ENCODE measurements at places on chromosomes 2 and 18.

DNA sequence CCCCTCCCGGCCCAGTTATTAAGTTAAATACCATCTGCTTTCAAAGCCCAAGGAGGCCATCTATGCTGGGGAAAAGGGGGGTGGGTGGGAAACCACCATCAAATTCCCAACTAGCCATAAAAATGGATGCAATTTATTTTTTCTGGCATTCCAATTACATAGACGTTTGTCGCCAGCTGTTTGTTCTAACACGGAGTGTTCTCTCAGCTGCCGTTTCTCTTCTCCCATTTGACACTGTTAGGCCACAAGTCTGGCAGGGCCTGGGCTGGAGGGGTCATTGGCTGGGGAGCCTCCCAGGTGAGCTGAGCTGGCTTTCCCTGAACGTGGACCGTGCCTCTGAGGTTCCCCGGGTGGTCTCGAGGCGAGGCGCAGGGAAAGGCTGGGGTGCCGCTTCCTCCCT, 16.6 kb downstream of the ATOH8 start:
- DNase-seq, result no peak

GRCh38 chr18:26637324-26637723, 89.0 kb upstream of the KCTD1 start:
- DNase-seq, result no peak

DNA sequence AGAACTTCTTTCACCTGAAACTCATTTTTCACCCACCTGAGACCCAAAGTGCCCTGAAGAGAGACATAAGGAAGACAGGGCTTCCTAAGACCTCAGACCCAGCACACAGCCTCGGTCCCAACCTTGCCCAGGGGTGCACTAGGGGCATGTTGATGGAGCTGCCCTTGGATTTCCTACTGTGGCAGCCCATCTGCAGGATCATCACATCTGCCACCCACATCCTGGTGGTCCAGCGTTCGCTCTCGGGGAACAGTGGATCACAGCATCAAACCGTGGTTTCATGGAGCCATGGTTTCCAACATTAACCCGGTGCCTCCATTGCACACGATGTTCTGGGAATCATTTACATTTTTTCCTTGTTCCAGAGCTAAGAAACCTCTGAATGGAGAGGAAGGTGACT, 186.4 kb downstream of the TFCP2L1 start:
- DNase-seq, result no peak

- DNase-seq, result peak; percentile 29
Measured at GRCh38 chr2:43877782-43878464, 39.2 kb downstream of the ABCG8 start.

DNA sequence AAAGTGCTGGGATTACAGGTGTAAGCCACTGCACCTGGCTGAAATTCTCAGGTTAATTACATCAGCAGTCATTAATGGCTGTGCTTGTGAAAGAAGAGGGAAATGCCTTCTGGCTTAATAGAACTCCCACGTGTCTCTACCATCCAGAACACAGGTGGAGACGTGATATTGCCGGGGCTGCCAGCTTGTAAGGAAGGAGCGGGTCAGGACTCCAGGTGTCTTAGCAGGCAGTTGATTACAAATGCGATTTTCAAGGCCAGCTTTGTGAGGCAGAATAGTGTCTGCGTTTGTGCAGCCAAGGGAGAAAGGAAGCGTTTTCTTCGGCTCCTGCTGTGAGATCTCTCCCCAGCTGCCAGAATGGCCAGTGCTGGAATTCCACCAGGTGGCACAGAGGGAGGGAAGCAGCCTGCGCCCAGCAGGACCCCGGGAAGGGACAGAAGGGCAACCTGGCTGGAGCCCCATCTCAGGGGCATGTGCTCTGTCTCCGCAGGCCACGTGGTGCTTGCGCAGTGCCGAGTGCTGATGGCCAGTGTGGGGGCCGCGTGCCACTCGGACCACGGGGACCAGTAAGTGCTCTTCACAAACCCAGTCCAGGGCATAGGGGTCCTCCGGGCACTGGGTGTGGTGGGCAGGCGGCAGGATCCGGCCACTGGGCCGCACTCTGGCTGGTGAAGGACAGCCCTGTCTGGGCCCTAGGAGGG, 3.7 kb upstream of the ESPNL start:
- peak; percentile 23 for DNase-seq

DNA sequence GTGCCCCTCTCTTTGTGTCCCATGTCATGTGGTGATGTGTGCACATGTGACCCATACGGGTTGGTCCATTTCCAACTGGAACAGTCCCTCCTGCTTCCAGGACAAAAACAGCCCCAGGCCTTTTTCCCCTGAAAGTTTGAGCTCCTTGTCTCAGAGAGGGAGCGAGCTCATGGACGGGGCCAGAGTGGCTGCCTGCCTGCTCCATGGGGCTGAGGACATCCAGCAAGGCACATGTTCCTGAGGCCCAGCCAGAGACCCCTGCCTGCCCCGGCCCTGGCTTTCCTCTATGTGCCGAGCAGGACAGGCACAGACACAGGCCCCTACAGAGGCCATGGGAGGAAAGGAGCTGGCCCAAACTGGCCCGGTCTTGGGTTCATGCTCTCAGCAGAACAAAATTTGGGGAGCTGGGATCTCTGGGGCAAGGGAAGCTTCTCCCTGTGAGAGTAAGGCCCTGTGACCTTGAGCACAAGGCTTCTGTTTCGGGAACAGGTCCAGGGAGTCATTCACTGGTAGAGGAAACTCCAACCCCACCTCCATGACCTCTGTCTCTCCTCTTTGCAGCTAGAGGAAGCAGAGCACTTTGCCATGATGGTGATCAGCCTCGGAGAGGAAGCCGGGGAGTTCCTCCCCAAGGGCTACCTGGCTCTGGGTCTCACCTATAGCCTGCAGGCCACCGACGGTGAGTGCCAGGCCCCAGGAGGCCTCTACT, 105.8 kb upstream of the MCFD2 start:
- DNase-seq, result no peak

DNA sequence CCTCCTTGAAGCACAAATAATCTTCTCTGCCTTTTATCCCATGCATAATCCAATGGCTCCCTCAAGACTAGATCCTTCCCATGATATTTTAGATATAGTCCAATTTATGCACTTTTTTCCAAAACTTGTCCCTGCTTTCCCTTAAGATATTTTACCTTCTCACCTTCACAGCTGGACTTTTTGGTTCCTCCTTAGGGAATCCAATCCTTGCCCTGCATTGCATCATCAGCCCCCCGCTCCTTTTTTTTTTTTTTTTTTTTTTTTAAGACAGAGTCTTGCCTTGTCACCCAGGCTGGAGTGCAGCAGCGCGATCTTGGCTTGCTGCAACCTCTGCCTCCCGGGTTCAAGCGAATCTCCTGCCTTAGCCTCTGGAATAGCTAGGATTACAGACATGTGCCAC, 250.6 kb downstream of the DOK6 start:
- no peak for DNase-seq

- DNase-seq, result no peak
Measured at GRCh38 chr2:191790737-191791136, 56.2 kb downstream of the CAVIN2 start.

- no peak for DNase-seq
Measured at GRCh38 chr2:171688129-171688465, 828 bp downstream of the DYNC1I2 start.

GRCh38 chr18:78675231-78675630, 304.4 kb upstream of the SALL3 start:
- no peak for DNase-seq

DNA sequence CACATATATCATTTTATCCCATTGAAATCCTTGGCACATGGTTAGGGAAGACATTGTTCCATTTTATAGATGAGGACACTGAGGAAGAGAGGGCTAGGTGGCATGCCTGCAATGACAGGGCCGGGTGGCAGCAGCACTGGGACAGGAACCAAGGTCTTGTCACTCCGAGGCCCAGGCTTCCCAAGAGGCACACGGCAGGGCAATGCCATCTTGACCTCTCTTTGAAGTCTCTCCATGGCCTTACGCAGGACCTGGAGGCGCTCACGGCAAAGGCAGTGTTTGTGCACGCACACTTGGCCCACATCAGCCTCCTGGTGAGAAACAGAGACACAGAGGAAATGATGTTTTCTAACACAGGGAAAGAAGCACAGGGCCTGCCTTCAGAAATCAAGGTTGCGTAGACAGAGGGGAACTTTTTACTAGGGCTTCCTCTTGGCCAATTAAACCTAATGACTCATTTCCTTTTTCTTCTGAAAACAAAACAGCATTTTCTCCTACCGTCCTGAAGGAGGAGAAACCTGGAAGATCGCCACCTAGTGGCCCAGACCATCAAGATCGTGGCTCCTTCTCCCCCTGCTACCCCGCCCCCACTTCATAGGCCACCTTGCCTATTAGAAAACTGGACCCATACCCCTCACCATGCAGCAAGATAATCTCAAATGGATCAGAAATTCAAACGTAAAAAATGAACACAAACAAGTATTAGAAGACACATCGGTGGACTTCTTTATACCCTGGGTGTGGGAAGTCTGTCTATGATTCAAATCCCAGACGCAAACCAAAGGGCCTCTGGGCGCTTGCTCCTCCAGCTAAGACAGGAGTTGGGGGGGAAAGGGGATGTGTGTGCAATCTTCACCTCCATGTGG, 74.6 kb upstream of the SP3 start:
- peak; percentile 90 for DNase-seq

GRCh38 chr2:205908212-205909183, 177.5 kb downstream of the INO80D start:
- no peak for DNase-seq

DNA sequence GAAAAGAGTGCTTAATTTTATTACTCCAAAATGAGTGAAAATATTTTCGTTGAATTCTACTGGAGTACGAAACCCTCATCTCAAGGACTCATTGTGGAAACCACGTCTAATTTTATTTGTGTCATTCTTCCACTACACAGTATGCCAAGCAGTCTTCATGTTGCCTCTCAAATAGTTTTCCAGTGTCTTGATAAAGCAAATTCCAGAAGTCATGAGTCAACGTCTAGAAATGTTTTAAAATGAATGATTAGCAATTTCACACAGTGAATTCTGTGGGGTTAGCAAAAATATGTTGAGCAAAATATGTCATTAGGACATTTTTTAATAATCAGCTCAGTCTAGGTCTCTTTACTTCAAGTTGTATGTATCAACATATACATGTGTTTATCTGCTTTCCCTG, 865.5 kb downstream of the DSC3 start:
- peak; percentile 14 for DNase-seq

- no peak for DNase-seq
Measured at GRCh38 chr2:235324324-235324723, 169.5 kb upstream of the AGAP1 start.

- peak; percentile 88 for DNase-seq
Measured at GRCh38 chr18:9731380-9731779, 23.3 kb downstream of the RAB31 start.

DNA sequence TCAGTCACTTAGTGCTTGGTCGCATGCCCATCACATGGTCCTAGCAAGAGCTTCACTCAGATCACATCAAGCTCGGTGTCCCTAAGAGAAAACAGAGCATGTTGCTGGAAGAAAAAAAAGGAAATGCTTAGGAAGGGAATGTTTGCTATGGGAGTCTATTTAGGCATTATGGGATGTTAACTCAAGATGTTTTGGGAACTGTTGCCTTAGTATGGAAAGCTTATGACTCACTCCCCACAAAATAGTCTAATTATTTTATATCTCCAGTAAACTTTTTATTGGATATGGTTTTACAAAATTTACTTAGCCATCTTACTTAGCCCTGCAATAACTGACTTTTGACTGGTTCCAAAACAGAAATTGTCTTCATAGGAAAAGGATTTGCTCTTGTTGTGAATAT, 439.5 kb upstream of the ZEB2 start:
- no peak for DNase-seq

DNA sequence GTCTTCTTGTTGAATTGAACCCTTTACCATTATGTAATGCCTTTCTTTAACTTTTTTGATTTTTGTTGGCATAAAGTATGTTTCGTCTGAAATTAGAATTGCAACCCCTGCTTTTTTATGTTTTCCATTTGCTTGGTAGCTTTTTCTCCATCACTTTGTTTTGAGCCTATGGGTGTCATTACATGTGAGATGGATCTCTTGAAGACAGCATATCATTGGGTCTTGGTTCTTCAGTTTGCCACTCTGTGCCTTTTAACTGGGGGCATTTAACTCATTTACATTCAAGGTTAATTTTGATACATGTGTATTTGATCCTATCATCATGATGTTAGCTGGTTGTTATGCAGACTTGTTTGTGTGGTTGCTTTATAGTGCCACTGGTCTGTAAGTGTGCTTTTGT, 489.4 kb upstream of the TNP1 start:
- DNase-seq, result no peak

- peak; percentile 99 for DNase-seq
Measured at GRCh38 chr18:36672437-36673344, 156.1 kb downstream of the TPGS2 start.

GRCh38 chr2:18605115-18605514, 15.7 kb upstream of the NT5C1B start:
- DNase-seq, result no peak

DNA sequence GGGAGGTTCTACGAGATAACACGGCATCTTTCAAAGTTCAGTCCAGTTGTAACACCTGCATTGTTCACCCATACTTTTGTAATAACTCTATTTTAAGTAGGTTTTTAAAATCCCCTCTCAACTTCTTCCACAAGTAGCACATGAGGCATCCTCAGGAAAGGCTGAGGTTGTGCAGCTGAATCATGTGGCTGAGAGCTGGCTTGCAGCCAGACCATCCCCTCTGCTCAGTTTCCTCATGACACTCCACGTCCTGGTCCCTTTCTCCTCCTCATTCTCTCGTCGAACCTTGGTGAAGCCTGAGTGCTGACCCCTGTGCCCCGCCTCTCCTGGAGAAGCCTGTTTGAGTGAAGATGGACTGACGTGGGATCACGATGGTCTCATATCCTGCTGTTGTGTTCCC, 42.5 kb downstream of the POU3F3 start:
- no peak for DNase-seq

DNA sequence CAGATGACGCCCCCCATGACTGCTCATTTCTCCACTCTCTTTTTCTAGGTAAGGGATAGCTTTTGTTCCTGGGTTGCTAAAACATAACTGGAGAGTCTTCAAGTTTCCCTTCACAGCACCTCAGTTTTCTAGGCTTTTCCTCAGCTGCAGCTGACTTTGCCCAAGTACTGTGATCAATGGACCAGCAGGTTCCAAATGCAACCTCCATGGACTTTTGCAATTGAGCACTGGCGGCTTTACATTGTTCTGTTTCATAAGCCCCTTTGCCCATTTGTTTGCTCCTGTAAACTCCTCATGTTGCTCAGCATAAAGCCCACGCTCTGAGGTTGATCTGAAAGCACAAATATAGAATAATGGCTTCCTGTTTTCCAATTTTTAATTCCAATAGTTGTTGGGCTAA, 291.6 kb downstream of the IRS1 start:
- no peak for DNase-seq

GRCh38 chr2:160492401-160493226, 993 bp downstream of the RBMS1 start:
- peak; percentile 67 for DNase-seq

DNA sequence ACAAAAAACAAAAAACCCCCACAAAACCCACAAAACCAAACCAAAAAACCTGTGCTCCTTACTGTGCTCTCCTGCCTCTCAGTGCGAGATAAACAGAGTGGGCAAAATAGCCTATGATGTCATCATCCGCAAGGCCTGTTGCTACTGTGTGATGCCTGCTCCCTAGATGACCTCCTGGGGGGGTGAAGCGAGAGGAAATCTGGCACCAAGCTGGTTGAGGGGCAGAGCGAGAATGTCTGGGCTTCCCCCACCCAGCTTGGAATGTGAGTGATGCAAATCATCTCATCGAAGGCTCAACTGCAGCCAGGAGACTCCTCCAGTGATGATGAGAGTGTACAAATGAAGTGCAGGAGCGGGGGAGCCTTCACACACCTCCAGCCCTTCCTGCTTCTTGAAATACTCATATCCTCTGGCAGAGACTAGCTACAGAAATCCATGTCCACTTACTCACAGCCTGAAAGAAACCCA, 57.7 kb upstream of the MAP4K3 start:
- DNase-seq, result peak; percentile 88

GRCh38 chr2:212863185-212863588, 288.2 kb downstream of the IKZF2 start:
- peak; percentile 50 for DNase-seq
